Cortex of kidney (tissue), 1 donor: ENCODE measurements at places on chromosomes 3 and 15.

- DNase-seq: no peak
Observed at GRCh38 chr3:113794526-113794925, 44.1 kb upstream of the GRAMD1C start.

- no peak for DNase-seq
Observed at GRCh38 chr3:40265181-40265580, 44.3 kb upstream of the EIF1B start.

GRCh38 chr15:85766001-85766831, 28.5 kb downstream of the KLHL25 start:
- no peak for DNase-seq

GRCh38 chr15:70099967-70100473, 2.3 kb upstream of the TLE3 start:
- DNase-seq: no peak

- no peak for DNase-seq
Observed at GRCh38 chr15:45112143-45112590, 1.8 kb downstream of the DUOX2 start.

GRCh38 chr3:159266779-159267178, 464.9 kb downstream of the MFSD1 start:
- no peak for DNase-seq
